ENCODE measurements at places on chromosomes 13 and 19.

- no peak for DNase-seq
Observed at GRCh38 chr13:41018602-41018948, 541 bp downstream of the ELF1 start.

GRCh38 chr19:12478234-12478941, 6.2 kb downstream of the ZNF709 start:
- DNase-seq = no peak

DNA sequence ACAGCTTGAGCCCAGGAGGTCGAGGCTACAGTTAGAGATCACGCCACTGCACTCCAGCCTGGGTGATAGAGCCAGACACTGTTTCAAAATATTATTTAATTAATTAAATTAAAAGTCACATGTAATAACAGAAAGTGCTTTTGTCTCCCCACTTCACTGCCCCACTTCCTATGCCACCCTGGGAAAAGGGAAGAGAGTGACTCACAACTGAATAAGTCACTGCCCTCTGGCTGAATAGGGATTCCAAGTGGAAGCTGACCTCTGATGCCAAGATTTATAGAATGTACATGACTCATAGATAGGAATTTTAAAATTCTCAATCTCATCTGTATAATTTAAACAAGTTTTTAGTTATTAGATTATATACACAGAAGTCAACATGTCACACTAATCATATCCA, 22.2 kb upstream of the ERVV-1 start:
- no peak for DNase-seq

DNA sequence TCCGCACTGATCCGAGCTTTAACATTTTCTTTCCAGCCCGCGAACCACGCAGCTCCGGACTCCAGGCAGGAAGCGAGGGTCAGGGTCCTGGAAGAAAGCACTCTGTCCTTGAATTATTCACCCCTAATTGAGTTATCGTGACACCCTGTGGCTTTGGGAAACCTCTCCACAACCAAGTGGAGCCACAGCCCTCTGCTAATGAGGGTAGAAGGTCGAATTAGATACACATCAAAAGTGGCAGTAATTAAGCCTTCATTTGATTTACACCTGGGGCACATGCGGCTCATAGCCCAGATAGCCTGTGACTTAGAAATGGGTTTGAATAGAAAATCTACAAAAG, 15.9 kb upstream of the RNF17 start:
- no peak for DNase-seq

DNA sequence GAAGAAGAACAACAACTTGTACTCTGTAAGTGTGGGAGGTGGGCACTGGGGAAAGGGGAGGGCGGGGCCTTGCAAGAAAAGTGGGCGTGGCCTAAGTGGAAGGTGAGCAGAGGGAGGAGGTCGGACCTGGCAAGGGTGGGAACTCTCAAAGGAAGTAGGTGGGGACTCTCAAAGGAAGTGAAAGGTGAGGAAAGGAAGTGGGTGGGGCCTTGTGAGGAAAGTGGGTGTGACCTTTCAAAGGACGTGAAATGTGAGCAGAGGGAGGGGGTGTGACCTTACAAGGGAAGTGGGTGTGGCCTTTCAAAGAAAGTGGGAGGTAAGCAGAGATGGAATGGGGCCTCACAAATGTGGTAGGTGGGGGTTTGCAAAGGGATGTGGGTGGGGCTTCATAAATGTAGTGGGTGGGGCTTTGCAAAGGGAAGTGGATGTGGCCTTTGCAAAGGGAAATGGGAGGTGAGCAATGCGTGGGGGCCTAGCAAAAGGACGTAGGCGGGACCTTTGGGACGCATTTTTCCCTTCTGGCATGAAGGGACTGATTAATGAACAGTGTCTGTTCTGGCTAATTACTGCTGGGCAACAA, 25.9 kb downstream of the ACSBG2 start:
- no peak for DNase-seq

GRCh38 chr19:15456871-15457700, 7.3 kb downstream of the RASAL3 start:
- DNase-seq = peak; percentile 70

GRCh38 chr19:310141-310651, 19.0 kb upstream of the PLPP2 start:
- DNase-seq = peak; percentile 81

- DNase-seq = peak; percentile 62
Observed at GRCh38 chr19:14433554-14434501, 722 bp downstream of the PKN1 start.

DNA sequence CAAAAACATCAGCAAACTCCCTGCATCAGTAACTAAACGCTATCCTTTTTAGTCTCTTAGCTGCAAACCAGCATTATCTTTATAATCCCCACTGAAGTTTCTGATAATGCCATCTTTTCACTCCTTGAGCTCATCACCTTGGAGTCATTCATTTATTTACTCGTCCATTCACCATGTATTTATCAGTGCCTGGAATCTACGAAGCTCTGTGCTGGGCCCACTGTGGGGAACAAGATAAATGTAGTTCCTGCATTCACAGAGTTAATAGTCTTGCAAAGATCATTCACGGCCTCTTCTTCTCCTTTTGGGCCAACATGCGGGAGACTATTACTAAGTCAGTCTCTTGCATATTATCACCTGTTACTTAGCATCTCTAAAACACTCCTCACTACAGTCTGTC, 89.4 kb downstream of the HS6ST3 start:
- no peak for DNase-seq

- DNase-seq = no peak
Observed at GRCh38 chr19:30095171-30095570, 153.1 kb downstream of the URI1 start.

- DNase-seq = no peak
Observed at GRCh38 chr19:43731846-43732245, 16.0 kb downstream of the IRGC start.

DNA sequence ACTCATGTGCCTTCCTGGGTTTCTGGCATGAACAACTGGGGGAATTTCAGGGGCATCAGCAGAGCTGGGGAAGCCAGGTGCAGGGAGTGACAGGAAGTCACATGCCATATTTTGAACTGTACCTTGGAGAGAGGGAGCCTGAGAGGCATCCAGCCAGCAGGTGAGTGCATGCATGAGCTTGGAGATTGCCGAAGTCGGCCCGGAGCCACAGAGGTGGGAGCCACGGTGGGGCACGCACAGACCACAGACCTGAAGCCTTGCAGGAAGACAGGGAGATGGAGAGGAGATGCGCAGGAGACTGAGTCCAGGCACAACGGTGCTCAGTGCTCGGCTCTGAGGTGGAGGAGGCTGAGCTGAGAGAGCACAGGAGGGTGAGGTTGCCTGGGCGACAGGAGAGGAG, 55.1 kb downstream of the CDADC1 start:
- no peak for DNase-seq

GRCh38 chr13:32019612-32020233, 11.9 kb upstream of the FRY start:
- DNase-seq = peak; percentile 69

DNA sequence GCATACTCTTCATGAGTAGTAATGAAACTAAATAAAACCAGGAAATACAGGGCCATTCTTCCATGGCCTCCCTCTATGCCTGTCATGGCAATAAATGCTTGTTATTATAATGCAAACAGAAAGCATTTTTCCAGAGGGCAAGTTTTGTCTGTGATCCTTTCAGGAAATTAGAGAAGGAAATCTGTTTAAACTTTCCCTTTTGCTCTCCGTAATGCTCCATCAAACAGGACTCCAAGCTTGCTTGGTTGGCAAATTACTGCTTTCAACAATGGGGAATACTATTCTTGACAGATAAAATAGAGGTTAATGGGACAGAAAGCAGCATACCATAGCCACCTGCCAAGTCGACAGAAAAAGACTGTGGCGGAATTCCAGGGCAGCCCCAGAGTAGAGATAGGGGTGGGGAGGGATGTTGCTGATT, 252.5 kb downstream of the LHFPL6 start:
- DNase-seq = no peak

- DNase-seq = no peak
Observed at GRCh38 chr13:46961719-46962118, 64.9 kb upstream of the HTR2A start.

DNA sequence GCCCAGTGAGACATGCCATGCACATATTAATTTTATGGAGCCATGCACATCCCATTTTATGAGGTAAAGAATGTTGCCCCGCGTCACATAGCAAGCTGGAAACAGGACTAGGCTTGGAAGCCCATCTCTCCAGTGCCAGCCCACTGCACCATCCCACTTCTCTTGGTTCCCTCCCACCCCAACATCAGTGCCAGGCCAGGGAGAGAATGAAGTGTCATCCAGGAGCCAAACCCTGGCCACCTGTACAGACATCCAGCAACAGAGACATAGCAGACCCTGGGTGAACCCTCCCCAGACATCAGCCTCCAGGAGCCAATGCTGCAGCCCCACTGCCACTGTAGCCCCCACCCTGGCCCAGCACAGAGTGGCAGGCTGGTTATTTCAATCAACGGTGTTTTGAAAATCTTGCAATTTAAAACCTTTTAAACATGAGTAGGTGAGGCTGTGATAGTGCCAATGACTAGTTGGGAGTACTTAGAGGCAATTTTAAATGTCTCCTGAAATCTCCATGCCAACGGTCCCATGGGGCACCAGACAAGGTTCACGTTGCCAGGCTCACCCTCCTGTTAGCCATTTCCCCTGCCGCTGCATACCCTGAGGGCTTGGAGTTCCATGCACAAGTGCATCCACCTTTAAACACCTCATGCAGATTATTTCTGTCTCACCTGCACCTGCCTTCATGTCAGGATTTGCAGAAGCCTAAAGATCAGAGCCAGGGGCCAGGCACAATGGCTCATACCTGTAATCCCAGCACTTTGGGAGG, 34.7 kb downstream of the VSTM2B start:
- no peak for DNase-seq

DNA sequence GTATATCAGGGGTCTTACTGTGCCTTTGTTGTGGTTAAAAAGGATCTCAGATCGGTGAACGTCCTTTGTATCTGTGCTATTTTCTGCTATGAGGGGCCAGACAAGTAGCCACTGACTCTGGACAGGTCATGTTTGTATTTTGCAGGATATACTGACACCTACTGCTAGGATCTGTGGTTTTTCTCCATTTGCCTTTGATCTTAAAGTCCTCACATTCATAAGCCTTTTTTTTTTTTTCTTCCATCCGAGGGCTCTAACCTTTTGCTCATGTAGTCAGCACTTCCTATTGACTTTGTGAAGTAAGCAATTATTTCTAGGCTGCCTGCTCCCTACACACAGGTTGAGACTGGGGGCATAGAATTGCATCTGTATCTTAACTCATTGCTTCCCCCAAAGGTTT, 106.2 kb downstream of the SLITRK5 start:
- no peak for DNase-seq

- DNase-seq = no peak
Observed at GRCh38 chr19:13579388-13580060, 73.2 kb upstream of the CACNA1A start.

- DNase-seq = no peak
Observed at GRCh38 chr13:50123515-50123861, 108.2 kb downstream of the KCNRG start.

DNA sequence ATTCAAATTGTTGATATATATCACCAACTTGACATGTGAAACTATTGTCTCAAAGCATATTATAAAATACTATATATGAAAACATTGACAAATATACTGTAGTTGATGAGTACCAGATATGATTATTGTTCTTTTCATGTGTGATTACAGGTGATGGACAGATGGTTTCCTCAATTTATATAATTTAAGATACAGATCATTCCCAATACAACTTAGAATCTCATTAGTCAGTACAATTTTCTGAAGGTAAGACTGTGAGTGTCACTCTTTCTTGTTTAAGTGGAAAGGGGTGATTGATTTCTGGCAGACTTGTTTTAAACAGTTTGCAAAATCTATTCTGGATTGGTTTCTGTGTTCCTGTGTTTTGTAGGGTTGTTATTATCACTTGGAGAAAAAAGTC, 498.8 kb downstream of the IRS2 start:
- no peak for DNase-seq

DNA sequence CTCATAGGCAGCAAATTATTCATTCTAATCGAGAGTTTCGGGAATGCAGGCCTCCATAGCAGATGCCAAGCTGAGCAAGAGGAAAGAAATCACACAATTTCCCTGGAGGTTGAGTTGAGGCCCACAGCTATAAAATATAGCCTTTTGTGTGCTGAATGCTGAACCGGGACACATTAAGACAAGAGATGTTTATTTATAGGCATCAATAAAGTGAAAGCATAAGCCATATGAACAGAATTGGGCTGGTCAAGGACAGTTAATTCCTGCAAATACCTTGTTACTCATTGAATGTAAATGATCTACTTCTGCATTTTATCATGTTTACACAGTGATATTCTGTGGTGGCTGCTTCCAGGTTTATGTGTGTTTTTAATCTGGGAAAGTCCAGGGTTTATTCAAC, 461.7 kb downstream of the KLF12 start:
- DNase-seq = no peak

- DNase-seq = no peak
Observed at GRCh38 chr13:103568314-103568713, 502.1 kb upstream of the SLC10A2 start.

DNA sequence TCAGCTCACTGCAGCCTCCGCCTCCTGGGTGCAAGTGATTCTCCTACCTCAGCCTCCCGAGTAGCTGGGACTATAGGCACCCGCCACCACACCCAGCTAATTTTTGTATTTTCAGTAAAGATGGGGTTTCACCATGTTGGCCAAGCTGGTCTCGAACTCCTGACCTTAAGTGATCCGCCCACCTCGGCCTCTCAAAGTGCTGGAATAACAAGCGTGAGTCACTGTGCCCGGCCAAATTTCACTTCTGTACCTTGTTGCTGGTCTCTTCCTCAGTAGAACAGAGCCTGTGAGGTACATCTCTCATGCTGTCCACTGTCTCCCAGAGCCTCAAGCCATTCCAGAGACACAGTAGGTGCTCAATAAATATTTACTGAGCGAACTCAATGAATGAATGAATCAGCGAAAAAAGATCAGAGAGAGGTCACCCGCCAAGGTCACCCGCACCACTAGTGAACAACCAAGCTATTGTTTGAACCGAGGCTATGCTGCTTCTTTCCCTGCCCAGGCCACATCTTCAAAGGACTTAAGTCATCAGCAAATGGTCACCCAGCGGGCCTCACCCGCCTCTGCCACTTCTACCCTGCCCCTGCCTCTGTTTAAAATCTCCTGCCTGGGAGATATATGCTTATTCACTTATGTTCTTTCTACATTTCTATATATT, 9.3 kb downstream of the TMEM143 start:
- DNase-seq = peak; percentile 0

DNA sequence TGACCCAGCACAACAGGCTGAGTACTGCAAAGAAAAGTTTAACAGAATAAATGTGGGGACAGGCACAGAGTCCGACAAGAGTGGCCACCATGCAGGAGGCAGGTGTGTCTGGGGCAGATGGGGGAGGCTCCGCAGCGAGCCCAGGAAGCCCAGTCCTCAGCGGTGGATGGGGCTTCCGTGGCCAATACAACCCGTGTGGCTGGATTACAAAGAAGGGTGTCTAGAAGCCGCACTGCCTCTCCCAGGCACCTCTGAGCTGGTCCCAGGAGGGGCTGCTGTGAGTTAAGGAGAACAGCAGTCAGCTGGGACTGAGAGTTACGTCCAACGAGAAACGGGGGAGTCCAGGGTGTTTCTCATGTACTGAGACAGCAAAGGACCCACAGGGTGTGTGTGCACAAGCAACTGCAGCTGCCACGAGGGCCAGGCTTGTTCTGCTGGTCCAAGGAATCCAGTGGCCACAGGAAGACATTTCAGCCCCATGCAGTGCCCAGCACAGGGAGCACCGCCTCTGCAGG, 70.2 kb downstream of the SPACA7 start:
- DNase-seq = no peak

GRCh38 chr13:73061876-73062275, 3.1 kb downstream of the KLF5 start:
- no peak for DNase-seq
